ENCODE measurements at places on chromosomes 7 and 10. TPM values are rescaled to one million over a fixed set of nuclear protein-coding genes. Genes with fewer than 3 reads are reported as not detected.

GPRIN2 gene
- 8.3 TPM for total RNA-seq

PLEKHS1 gene
- total RNA-seq = not detected

LRGUK gene
- total RNA-seq = 0.08 TPM

ABLIM1 gene
- 345 TPM for total RNA-seq

PPP1R17 gene
- not detected for total RNA-seq

TET1 gene
- total RNA-seq = 0.48 TPM

OR9A2 gene
- total RNA-seq = not detected

PAPOLB gene
- total RNA-seq = not detected

STK31 gene
- total RNA-seq = 0.57 TPM

ST8SIA6 gene
- total RNA-seq = 1.0 TPM

MUC3A gene
- not detected for total RNA-seq

NAT16 gene
- not detected for total RNA-seq

SLC16A12 gene
- total RNA-seq = 1.3 TPM

DLD gene
- 74.2 TPM for total RNA-seq

MYL10 gene
- not detected for total RNA-seq

COX19 gene
- 13.0 TPM for total RNA-seq
